Activated CD4-positive, CD25-positive, alpha-beta regulatory T cell treated with anti-CD3 and anti-CD28 coated beads, Interleukin-2, amount 50 U/mL, for 16 hours (primary cell): ENCODE measurements at places on chromosomes 13 and 19.

- no peak for DNase-seq
These were observed 4.8 kb upstream of the LAMP1 start for GRCh38 chr13:113292021-113292862.

- no peak for DNase-seq
These were observed 38.8 kb downstream of the NLRP12 start for GRCh38 chr19:53785196-53785889.

DNA sequence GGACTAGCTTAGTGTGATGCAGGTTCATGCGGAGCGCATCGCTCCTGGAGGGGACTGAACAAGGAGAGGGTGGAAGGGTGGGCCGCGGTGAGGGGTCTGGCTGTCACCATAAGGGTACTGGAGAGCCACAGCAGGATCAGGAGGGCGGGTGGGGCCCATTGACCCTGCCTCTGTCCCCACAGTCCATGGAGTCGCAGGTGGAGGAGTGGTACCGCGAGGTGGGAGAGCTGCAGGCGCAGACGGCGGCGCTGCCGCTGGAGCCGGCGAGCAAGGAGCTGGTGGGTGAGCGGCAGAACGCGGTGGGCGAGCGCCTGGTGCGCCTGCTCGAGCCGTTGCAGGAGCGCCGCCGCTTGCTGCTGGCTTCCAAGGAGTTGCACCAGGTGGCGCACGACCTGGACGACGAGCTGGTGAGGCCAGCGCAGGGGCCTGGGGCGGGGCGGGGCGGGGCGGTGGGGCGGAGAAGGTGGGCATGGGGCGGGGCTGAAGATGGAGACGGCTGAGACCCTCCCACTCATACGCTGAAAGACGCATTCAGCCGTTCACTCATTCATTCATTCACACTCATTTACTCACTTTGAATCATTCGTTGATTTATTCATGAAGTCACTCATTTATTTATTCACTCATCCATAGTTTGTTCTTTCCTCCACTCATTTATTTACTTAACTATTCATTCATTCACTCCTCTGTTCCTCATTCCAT is 27.5 kb upstream of the SHKBP1 start:
- DNase-seq = peak; percentile 37

DNA sequence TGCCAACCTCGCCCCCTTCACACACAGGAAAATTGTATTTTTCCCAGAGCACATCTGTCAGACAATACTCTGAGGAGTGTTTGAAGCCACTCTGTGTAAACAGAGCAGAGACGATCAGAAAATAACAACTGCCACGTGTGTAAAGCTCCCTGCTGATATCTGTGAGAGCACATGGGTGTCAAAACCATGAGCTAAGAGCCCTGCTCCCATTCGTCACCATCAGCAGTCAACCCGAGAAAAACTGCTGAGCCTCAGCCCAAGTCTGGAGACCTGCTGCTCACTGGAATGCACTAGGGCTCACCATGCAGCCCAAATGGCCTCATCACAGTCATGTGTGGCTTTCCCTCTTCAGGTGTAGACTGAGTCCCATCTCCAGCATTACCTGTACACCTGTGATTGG is 304.1 kb downstream of the FGF14 start:
- no peak for DNase-seq

DNA sequence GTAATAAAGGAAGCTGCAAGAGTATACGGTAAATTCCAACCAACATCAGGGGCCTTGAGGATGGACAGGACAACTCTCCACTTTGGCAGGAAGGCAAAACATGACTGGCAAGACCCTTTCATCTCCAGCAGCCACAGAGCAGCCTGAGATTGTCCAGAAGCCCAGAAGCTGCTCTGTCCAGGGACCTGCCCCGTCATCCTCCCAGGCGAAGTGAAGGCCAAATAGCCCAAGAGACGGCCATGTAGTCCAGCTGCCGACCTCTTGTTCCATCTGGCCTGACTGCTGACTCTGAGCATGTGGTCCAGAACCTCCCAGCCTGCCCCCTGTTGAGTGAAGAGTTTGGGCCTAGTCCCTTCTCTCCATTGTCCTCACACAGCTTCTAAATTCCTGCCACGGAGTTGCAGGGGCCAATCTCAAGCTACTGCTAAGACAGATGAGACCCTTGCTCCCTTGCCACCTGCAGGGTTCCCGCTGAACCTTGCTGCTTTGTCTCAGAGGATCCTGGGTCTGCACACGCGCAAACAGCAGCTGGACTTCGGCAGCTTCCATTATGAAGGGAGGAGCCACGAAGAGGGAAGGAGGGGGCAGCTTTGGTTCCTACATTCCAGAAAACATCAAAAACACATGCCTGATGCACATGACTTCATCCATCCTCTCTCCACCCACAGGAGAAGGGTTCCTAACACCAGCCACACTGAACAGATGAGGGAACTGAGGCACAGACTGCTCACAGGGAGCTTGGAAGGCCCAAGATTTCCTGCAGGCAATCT is 196.9 kb downstream of the KATNAL1 start:
- no peak for DNase-seq

GRCh38 chr13:48908381-48909055 is 67.2 kb upstream of the FNDC3A start:
- no peak for DNase-seq

DNA sequence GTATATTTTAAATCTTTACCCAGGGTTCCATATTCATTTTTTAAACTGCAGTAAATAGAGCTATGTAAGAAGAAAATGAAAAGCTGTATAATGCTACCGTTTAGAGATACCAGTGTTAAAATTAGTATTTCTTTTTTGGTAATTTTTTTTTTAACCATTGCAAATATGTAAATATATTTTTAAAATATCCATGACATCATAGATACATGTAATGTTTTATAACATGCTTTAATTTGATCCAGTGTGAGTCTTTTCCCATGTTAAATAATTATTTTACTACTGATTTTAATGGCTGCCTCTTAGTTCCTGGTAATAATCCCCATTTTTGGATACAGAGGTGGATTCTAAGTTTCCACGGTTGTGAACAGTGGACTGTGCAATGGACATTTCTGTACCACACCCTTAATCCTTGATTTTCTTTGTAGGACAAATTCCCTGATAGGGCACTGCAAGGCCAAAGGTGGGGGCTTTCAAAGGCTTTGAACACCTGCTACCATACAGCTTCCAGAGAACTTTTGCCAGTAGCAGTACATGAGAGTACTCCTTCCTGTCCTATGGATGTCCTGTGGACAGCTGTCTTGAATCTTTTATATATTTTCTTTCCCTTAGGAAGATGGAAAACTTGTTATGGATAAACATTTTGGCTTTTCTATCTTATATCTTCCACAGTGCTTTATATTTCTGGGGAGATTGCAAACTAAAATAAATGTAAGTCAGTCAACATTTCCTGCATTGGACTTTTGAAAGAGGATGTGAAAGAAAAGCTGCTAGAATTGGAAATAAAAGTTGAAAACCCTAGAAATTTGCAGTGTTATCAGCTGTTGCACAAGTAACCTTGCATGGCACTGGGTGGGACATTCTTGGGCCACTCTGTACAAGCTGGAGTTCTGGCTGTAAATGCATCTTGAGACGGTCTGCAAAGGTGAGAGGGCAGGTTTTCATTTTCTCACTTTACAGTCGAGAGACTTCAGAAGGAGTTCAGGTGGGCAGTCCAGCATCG is 46.8 kb downstream of the ARHGEF7 start:
- no peak for DNase-seq

DNA sequence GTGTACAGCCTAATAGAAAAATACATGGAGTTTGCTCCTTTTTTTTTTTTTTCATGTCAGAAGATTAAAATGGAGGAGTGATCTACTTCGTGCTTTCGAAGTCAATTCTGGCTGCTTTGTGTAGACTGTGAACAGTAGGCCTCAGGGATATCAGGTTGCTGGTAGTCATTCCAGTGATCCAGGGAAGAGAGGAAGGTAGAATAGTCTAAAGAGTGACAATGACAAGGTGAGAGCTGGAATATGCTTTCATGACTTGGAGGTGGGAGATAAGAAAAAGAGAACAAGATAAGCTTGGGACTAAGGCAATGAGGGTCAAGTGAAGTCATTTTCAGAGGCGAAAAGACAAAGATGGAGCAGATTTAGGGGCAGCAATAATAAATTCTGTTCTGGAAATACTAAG is 111.3 kb upstream of the MIR17HG start:
- DNase-seq = no peak

- no peak for DNase-seq
These were observed 5.9 kb downstream of the PRR36 start for GRCh38 chr19:7868326-7868670.

DNA sequence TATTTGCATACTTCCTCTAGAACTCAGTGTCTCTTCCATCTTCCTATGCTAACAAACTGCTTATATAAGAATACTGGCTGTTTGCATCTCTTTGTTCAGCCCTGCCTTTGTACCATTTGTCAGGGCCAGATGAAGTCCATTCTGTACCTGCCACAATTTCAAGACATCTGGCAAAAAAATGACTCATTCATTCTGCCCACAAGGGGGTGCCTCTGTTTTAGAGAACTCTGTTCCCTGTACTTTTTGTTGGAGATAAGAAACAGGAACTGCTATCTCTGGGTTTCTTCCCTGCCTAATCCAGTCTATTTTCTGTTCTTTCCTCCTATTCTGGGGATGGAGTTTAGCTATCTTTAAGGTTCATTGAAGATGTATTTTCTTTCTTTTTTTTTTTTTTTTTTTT is 23.0 kb downstream of the ZNF568 start:
- DNase-seq = no peak

- DNase-seq = no peak
These were observed 98.7 kb downstream of the COL4A2 start for GRCh38 chr13:110405597-110406450.

DNA sequence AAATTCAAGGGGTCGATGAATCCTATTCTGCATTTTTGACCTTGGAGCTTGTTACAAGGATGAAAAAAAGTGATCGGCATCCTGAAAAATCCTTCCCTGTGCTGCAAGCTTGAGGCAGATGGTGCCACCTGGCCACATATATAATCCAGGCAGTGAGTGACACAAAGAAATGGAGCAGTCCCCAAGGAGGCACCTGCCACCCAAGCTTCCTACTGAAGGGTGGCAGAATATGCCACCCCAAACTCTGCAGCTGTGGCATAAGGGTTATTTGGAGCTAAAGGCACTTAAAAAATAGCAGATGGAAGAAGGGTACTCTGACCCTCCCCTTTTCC is 15.4 kb downstream of the TMEM272 start:
- no peak for DNase-seq

GRCh38 chr13:59247171-59247570 is 916.6 kb downstream of the DIAPH3 start:
- DNase-seq = no peak

DNA sequence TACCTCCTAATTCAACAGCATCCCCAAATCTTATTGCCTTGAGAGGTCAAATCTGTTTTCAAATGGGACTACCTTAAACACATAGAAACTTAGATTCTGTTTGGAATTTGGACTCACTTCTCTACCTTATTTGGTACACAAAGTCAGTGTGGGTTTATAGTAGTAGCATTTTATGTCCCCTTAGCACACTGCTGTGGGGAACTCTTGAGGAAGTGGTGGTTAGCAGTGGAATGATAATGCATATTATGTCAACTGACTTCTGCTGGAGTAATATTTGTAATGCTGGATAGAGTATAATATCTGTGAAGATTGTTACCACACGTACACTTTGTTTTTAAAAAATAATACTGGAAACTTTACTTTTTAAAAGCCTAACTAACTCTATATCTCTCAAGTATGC is 386.3 kb downstream of the NDFIP2 start:
- no peak for DNase-seq

- no peak for DNase-seq
These were observed 858.0 kb downstream of the SLITRK1 start for GRCh38 chr13:83024232-83024631.

- DNase-seq = no peak
These were observed 1082.9 kb downstream of the UQCRFS1 start for GRCh38 chr19:28130066-28130511.

DNA sequence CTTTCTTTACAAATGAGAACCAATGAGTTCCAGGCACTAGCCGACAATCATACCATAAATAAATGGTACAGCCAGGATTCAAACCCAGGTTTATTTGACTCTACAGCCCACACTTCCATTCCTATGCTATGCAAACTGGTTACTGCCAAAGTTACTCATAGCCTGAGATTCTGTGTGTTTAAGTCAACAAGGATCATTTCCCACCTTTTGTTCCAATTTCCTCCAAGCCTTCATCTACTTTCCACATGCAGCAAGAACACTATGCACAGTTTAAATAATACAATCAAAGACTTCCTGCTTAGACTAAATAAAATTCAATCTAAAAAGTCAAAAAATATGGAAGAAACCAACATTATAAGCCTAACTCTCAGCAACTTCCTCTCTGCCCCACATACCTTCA is 59.2 kb upstream of the KLF12 start:
- no peak for DNase-seq
